Small intestine (tissue), 16 donors: ENCODE measurements at places on chromosomes 13 and 19.

DNA sequence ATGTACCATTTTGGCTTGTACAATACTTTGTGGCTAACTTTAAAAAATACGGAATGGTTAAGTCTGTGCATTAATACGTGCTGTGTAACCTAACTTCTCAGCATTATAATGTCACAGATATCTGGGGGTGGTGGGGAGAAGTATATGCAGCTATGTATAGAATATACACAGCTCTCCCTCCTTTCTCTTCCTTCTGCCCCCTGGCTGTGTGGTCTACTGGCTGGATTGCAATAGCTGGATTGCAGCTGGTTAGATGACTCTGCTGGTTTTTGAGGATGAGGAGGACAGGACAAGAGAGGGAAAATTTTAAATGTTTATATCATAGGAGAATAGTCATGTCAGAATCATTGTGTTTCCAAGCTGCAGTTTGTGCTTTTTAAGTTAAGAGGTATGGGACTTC is 9.7 kb downstream of the RNASEH2B start:
- no peak for DNase-seq
- no peaks in the 10 kb centered on the region for H3K4me1 ChIP-seq
- peaks cover 2% of the 10 kb centered on the region for H3K36me3 ChIP-seq
- H3K4me3 ChIP-seq: no peak overlapping the region
- no peaks in the 10 kb centered on the region for H3K27me3 ChIP-seq
- H3K27ac ChIP-seq: no peak overlapping the region

DNA sequence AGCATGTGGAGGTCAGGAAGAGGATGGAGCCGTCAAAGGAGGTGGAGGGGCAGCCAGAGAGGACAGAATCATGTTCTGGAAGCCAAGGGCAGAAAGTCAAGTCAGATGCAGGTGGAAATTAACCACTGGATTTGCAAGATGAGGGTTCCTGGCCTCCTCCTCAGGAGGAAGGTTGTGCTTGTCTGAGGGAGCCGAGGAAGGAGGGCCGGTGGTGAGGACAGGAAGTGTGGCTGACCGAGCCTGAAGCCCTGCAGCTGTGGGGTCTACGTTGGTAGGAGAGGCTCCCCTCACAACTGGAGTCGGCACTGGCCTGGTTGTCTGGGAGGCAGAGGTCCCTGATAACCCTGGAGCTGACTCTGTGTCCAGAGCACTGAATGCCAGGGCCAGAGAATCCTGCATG is 15.4 kb upstream of the DHDH start:
- no peak for DNase-seq
- H3K4me3 ChIP-seq: no peak overlapping the region
- no peaks in the 10 kb centered on the region for H3K27me3 ChIP-seq

GRCh38 chr19:2352121-2352520 is 7.9 kb upstream of the TMPRSS9 start:
- peaks cover 76% of the 10 kb centered on the region for H3K36me3 ChIP-seq
- H3K4me3 ChIP-seq: no peak overlapping the region
- DNase-seq: no peak

GRCh38 chr19:15453906-15454860 is 4.4 kb upstream of the WIZ start:
- H3K36me3 ChIP-seq: no peaks in the 10 kb centered on the region
- no peaks in the 10 kb centered on the region for H3K4me1 ChIP-seq
- peaks cover 10% of the 10 kb centered on the region for H3K27me3 ChIP-seq
- H3K4me3 ChIP-seq: no peak overlapping the region

- H3K4me3 ChIP-seq: no peak overlapping the region
- DNase-seq: no peak
- no peaks in the 10 kb centered on the region for H3K4me1 ChIP-seq
- H3K27ac ChIP-seq: no peak overlapping the region
These were observed 54.2 kb downstream of the PCDH9 start for GRCh38 chr13:67175836-67176459.

DNA sequence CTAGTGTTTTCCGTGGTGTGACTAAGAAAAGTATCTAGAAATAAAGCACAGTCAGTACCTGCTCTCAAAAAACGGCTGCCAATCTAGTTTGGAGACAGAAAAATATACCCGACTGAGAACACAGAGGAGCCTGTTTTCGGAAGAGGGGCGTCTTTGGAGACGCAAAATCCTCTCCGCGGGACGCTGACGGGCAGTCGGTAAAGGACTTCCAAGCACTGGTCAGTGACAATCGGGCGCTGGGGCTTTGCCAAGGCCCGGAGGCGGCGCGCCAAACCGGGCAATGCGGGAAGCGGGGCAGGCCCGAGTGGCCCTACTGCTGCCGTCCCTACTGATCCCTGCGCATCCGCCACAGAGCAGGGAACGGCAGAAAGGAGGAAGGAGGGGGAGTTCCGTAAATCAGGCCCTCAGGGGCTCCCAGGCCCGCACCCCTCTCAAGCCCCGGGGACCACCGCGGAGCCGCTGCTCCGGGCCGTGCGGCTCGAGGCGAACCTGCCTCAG is 588 bp upstream of the DPY19L3 start:
- H3K4me3 ChIP-seq: peak overlapping the region; percentile 98
- no peaks in the 10 kb centered on the region for H3K27me3 ChIP-seq
- DNase-seq: peak; percentile 28
- peaks cover 2% of the 10 kb centered on the region for H3K4me1 ChIP-seq
